GM12878 (cell line): ENCODE measurements at places on chromosomes 2 and 18. TPM values are rescaled to one million over a fixed set of nuclear protein-coding genes. Genes with fewer than 3 reads are reported as not detected.

Gene TWIST2
- 0.13 TPM in 1 of 2 replicates, not detected in the other for polyA plus RNA-seq

Gene SIGLEC15
- 0.09 TPM in 1 of 2 replicates, not detected in the other for polyA plus RNA-seq

Gene DYSF
- not detected in 2 replicates for polyA plus RNA-seq

Gene TDRD15
- polyA plus RNA-seq, result not detected in 2 replicates

Gene GPD2
- polyA plus RNA-seq, result 44.6 and 49.5 TPM in 2 replicates

Gene CHRNG
- 0.17 TPM in 1 of 2 replicates, not detected in the other for polyA plus RNA-seq

Gene ASIC4
- not detected in 2 replicates for polyA plus RNA-seq

Gene ALPP
- polyA plus RNA-seq, result not detected in 2 replicates

Gene CTAGE1
- not detected in 2 replicates for polyA plus RNA-seq

Gene RNMT
- polyA plus RNA-seq, result 44.3 and 47.8 TPM in 2 replicates

Gene IL37
- not detected in 2 replicates for polyA plus RNA-seq

Gene TFPI
- 0.19 and 0.27 TPM in 2 replicates for polyA plus RNA-seq

Gene ACTR3
- 608 and 669 TPM in 2 replicates for polyA plus RNA-seq

Gene REG3A
- not detected in 2 replicates for polyA plus RNA-seq

Gene SULT1C4
- not detected in 2 replicates for polyA plus RNA-seq

Gene SGO2
- polyA plus RNA-seq, result 50.8 and 55.2 TPM in 2 replicates

Gene CNTNAP5
- not detected in 2 replicates for polyA plus RNA-seq

Gene TBR1
- polyA plus RNA-seq, result not detected in 2 replicates

Gene SLC8A1
- polyA plus RNA-seq, result not detected in 2 replicates

Gene RAB3GAP1
- 19.8 and 20.3 TPM in 2 replicates for polyA plus RNA-seq

Gene SLC9A2
- 0.56 and 0.70 TPM in 2 replicates for polyA plus RNA-seq

Gene SLC4A5
- polyA plus RNA-seq, result 0.83 and 1.2 TPM in 2 replicates

Gene SH3BP4
- not detected in 2 replicates for polyA plus RNA-seq

Gene ABCB11
- not detected in 2 replicates for polyA plus RNA-seq

Gene KCNG2
- polyA plus RNA-seq, result 0.16 TPM in 1 of 2 replicates, not detected in the other

Gene HMSD
- 37.3 and 37.6 TPM in 2 replicates for polyA plus RNA-seq

Gene ACVR1C
- not detected in 2 replicates for polyA plus RNA-seq

Gene SH2D6
- polyA plus RNA-seq, result 0.23 TPM in 1 of 2 replicates, not detected in the other

Gene PPP4R1
- 15.2 and 20.4 TPM in 2 replicates for polyA plus RNA-seq

Gene C2orf80
- not detected in 2 replicates for polyA plus RNA-seq

Gene HRH4
- polyA plus RNA-seq, result not detected in 2 replicates

Gene AGAP1
- 0.06 TPM in 1 of 2 replicates, not detected in the other for polyA plus RNA-seq

Gene KLHL14
- polyA plus RNA-seq, result 0.03 TPM in 1 of 2 replicates, not detected in the other

Gene UGT1A8
- polyA plus RNA-seq, result not detected in 2 replicates

Gene EML6
- polyA plus RNA-seq, result 0.42 and 0.67 TPM in 2 replicates

Gene NT5DC4
- 0.07 and 0.11 TPM in 2 replicates for polyA plus RNA-seq

Gene STEAP3
- 5.8 and 6.5 TPM in 2 replicates for polyA plus RNA-seq

Gene GAL3ST2
- polyA plus RNA-seq, result 0.09 and 0.15 TPM in 2 replicates

Gene COBLL1
- not detected in 2 replicates for polyA plus RNA-seq
